ENCODE measurements at places on chromosomes 5 and 9. TPM values are rescaled to one million over a fixed set of nuclear protein-coding genes. Genes with fewer than 3 reads are reported as not detected.
A peak's percentile ranks its signal among the peaks of the same experiment; 100 is the strongest.

- no peak for DNase-seq
Measured at GRCh38 chr5:122500245-122501088, 188.4 kb downstream of the SNCAIP start.

DNA sequence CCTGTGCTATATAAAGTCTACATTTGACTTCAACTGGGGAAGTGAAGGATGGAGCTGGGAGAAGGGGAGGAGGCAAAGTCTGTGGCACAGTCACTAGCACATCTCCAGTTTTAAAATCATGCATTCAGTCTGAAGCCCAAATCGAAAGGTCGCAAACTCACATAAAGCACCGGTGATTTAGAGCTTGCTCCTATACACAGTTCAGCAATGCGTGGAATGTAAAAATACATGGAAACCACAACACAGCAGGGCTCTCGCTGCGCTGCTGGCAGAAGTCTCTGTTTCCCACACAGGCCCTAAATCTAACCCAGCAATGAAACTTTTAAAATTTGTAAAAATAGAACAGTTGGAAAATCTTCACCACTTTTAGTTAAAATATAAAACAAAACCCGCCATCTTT is 68.2 kb downstream of the EBF1 start:
- no peak for DNase-seq

- DNase-seq = no peak
Measured at GRCh38 chr5:36641431-36641830, 35.0 kb downstream of the SLC1A3 start.

- DNase-seq = no peak
Measured at GRCh38 chr5:174750711-174751110, 26.3 kb downstream of the MSX2 start.

- no peak for DNase-seq
Measured at GRCh38 chr5:175516933-175517823, 38.8 kb downstream of the SFXN1 start.

GRCh38 chr9:83980395-83981125 is at the start of gene RMI1:
TSS of gene RMI1 (plus strand) at chr9:83980805. CDS start at chr9:84000987, 20,182 bp downstream.
- peak; percentile 75 for DNase-seq

- no peak for DNase-seq
Measured at GRCh38 chr5:137209232-137209809, 289.8 kb downstream of the SPOCK1 start.

GRCh38 chr5:140570488-140570887 is 5.9 kb downstream of the SLC35A4 start:
- DNase-seq = no peak

DNA sequence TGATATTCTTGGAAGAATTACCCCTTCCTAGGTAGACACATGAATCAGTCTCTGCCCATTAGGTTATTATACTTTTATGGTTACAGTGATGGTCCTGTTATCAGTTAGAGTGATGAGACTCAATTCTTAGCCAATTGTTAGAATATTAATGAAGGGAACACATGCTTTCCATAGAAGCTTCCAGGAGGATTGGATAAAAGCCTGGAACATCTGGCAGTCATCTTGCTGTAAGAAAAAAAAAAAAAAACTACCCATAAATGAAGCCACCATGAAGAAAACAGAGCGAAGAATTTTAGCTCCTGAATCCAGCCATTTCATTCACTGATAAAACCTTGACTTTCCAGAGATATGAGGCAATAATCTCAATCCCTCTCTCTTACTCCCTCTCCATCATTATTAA is 262.5 kb upstream of the GRIN3A start:
- no peak for DNase-seq

The RNF180 gene
- total RNA-seq = 4.5 TPM

The PLAC8L1 gene
- not detected for total RNA-seq
